ENCODE measurements at places on chromosomes 4 and X.

DNA sequence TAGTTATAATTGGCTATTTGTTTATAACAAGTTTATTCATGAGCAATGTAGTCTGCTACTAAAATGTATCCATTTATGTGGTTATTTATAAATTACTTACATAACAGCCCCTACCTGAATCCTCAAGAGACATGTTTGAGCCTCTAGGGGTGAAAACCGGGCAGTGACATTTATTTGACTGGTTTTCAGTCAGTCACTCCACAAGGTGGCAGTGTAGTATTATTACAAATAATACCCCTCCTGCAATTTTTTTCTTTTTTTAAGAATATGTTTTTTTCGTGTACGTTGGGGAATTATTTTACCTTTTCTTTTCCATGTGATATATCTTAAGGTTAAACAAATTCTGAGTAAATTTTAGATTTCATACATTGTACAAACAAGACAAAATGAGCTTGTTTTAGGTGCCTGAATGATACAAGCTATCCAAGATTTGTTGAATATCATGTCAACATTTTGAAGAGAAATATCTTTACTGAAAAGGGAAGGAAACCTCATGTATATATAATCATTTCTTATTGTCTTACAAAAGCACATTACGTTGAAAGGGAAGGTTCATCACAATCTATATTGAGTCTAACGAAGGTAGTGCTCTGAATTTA, 598.7 kb upstream of the TECRL start:
- no peak for DNase-seq

DNA sequence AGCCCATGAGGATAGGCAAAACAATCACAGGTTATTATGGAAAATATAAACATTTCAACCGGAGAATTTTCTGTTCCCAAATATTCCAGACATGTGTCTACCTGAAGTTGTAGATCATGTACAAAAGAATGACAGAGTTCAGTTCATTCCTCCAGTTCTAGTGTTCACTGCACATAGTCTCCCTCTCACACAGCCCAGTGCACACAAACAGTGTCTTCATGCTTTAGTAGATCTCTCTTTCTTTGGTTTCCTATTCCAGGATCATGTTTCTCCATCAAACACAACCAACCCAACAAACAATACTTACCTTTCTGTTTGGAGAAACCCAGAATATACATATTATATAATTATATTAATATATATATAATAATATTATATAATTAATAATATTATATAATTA, 671.9 kb downstream of the TRIML1 start:
- DNase-seq, result no peak

DNA sequence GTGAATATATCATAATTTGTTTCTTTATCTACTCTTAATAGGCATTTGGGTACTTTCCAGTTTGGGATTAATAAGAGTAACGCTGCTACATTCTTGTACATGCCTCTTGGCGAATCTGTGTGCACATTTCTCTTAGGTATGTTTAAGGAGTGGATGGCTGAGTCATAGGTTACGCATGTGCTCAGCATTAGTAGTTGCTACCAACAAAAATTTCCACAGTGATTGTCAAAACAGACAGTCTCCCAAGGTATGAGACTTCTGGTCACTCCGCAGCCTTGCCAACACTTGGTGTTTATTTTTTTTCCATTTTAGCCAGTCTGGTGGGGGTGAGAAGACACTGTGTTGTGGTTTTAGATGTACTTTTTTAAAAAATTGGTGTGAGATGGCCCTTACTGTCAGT, 44.6 kb downstream of the FGFBP1 start:
- no peak for DNase-seq

DNA sequence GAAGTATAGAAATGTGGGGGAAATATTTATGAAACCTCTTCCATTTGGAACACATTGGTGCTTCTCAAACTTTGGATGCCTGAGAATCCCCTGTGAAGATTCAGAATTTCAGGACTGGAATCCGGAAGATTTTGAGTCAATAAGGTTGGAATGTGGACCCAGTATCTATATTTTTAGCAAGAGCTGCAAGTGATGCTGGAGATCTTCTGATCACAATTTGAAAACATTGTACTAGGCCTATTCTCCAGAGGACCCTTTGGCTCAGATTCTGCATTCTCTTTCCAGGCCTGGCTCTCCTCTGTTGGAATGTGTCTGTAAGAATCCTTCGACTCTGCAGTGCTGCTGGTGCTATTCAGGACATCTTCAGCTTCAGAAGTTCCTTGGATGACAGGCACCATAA, 2.4 kb upstream of the PKD2 start:
- DNase-seq, result no peak

- DNase-seq, result no peak
Measured at GRCh38 chrX:36214924-36215323, 295.4 kb downstream of the CFAP47 start.

DNA sequence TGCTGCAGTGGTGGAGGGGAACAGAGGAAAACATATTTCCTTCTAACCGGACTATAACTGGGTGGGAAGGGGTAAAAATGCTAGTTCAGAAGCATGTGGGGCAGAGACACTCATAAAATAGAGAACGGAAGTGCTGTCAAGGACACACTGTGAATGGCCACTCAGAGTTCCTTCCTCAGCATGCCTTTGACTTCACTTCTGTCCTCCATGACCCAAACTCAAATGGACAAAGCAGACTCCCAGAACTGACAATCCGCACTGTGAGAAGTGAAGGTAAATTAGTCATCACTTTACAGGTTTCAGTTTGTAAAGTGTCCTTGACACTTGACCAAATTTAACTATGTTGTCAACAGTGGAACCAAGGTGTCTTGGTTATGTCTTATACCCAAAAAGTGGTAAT, 30.2 kb upstream of the ELF2 start:
- no peak for DNase-seq

DNA sequence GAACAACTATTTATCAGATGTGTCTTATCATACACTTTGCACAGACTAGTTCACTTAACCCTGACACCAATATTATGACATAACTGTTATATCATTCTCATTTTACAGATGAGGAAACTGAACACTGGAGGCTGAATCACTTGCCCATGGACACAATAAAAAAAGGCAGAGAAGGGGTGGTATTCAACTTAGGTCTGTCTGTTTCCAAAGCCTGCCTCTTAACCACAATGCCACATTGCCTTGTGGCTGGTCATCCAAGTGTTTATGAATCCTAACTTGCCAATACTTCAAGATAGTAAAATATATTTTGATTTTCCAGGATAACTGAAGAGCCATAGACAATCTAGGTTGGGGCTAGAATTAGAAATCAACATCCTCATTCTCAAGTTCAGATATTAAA, 327.8 kb downstream of the NR3C2 start:
- DNase-seq, result no peak

DNA sequence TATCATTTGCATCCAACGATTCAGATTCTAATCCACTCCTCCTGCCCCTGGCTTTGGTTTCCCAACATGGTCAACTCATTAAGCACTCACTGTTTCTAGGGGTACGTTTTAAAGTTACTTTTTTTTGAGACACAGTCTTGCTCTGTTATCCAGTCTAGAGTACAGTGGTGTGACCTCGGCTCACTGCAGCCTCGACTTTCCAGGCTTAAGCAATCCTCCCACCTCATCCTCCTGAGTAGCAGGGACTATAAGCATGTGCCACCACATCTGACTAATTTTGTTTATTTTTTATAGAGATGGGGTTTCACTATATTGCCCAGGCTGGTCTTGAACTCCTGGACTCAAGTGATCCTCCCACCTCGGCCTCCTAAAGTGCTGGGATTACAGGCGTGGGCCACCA, 48.9 kb downstream of the TMEM156 start:
- DNase-seq, result no peak

GRCh38 chr4:79178760-79179159, 147.1 kb downstream of the NAA11 start:
- no peak for DNase-seq

GRCh38 chr4:41432881-41433280, 105.1 kb upstream of the LIMCH1 start:
- no peak for DNase-seq

DNA sequence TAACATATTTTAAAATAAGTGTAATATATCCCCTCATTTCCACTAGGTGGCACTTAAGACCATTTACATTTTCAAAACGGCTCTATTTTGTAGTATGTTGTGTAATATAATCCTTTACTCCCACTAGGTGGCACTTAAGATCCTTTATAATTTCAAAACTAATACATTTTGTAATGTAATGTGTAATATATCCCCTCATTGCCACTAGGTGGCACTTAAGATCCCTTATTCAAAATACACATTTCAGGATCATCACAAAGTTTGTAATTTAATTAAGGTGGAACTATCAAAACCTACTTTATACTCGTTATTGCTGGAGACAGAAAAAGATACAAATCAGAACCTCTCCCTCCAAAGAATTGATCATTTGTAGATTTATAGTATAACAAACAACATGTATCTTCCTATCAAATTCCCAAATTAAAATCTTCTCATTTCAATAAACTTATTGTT, 132.5 kb downstream of the ARHGAP6 start:
- DNase-seq, result no peak

GRCh38 chr4:86160426-86160825, 199.4 kb downstream of the MAPK10 start:
- DNase-seq, result no peak

DNA sequence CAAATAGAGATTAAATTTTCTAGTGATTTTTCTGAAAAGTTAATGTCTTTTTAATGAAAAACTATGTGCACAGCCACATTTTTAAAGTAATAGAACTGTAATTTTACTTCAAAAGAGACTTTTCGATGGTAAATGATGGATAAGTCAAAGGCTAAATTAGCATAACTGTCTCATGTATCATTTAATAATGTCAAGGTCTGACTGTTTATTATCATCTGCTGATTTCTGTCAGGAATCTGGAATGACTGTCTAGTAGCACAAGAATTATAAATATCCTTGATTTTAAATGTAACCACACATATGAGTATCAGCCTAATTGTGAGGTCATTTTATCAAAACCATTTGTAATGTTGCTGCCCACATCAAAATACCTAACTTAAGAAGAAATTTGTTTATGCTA, 333.8 kb downstream of the EPHA5 start:
- DNase-seq, result no peak

DNA sequence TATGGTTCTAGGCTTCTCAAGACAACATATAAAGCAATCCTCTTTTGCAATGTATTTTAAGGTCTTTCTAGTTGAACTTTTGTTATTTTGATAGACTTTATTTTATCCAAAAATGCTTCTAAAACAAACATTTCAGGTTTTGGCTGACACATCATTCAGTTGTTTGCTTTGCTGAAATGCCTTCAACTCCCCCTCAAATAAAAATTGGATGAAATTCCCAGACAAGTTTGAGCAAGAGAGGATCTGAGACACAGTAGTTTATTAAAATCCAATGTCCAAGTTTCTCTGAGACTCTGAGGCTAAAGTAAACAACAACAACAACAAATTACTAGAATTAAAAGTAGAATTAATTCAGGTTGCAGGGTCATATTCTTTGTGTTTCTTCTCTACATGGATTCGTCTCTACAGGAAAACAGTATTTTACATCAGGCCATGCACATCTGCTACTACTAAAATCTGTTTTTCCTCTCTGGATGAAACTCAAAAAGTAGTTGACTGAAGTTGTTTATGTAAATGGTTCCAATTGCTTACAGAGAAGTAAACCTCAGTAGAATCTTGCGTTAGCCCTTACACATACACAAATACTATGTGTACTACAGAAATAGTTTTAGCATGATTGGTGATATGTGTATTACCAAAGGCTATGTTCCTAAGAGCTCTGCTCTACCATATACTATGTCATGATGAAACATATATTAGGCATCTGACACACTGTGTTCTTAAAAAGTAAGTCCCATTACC, 64.9 kb downstream of the PRSS12 start:
- DNase-seq, result no peak

GRCh38 chr4:114538012-114538617, 60.5 kb upstream of the UGT8 start:
- DNase-seq, result no peak

DNA sequence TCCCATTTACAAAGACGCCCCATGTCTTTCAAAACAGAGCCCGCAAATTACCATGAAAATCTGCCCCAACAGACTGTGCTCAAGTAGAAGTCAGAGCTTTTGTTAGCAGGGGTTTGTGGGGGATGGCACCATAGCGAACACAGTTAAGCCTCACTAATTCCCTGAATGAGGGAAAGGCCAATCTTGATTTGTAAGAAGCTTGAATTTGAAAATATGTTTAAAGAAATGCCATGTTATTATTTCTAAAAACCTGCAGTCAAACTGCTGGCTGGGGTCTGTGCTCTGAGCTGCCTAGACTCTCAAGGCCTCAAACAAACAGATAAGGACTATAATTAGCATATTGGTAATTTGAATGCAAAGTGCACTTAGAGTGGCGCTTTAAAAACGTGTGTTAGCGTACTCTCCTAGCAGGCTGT, 9.4 kb upstream of the PAK3 start:
- no peak for DNase-seq

DNA sequence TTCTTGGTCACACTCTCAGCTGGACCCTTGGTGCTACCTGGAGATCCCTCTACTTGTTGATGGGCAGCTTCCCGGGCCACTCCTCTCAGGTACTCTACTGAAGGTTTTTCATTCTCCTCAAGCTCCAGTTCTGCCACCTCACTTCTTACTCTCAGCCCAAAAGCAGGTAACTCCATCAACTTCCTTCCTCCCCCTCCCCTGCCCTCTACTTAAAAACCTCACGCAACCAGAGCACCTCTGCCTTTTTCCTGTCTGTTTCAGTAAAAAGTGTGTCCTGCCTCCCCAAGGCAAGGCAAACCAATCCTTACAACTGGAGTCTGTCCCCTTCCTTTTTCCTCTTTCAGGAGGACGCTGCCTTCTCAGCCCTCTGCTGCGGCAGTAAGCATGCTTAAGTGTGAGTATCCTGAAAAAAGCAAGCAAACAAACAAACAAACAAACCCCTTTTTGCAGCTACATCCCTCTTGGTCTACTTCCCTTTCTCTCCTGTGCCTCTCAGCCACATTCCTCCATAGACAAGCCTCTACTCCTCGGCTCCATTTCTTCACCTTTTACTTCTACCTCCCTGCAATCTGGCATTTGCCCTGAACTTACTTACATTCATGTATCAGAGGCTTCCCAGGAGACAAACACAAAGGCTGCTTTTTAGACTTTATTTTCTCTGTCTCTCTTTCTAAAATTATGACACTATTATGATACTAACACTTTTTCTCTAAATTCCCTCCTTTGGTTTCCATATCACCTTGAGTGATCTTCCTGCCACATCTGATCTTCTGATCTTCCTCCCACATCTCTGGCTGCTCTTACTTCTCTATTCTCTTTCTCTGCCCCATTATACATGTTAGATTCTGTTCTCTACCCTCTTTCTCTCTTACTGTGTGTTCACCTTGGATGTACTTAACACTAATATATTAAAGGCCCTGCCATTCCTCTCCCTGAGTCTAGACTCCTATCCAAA, 5.4 kb downstream of the ALPK1 start:
- DNase-seq, result no peak

DNA sequence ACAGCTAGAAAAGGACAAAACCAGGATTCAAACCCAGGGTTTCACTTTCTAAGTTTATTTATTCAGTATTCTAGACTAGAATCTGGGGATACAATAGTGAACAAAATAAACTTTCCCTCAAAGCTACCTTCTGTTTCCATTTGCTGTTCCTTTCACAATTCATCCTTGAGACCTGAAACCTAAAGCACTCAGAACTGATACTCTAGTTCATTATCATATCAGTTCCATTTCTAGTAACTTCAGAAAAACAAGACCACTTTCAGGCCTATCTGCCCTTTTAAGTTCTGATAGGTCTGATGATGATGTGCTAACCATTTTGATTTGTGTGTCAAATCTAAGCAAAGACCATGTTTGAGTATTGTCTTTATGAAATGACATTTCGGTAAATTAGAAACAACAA, 7.8 kb upstream of the XK start:
- no peak for DNase-seq

Measured in thoracic aorta (tissue), 2 donors.